ENCODE measurements at places on chromosomes 4 and X.

- DNase-seq: no peak
Measured at GRCh38 chr4:94931626-94932025, 173.9 kb downstream of the BMPR1B start.

GRCh38 chr4:169124661-169125060 is 114.6 kb upstream of the CBR4 start:
- DNase-seq: no peak

GRCh38 chr4:8352368-8353157 is 83.0 kb downstream of the HTRA3 start:
- no peak for DNase-seq

DNA sequence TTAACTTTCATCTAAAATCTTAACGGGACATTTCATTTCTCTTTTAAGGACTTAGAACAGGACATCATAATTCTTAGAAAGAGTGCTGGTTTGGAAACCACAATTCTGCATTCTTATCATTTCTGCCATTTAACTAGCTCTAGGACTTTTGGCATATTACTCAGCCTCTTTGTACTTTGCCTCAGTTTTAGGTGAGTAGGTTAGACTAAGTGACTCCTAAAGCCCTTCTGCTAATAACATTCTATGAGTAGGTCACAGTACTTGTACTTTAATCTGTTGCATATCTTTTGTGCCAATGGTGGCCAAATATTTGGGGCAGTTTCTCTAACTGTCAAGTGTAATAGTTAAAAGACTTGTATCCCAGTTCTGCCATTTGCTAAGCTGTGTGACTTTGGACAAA is 115.4 kb upstream of the NUDT6 start:
- DNase-seq: no peak

DNA sequence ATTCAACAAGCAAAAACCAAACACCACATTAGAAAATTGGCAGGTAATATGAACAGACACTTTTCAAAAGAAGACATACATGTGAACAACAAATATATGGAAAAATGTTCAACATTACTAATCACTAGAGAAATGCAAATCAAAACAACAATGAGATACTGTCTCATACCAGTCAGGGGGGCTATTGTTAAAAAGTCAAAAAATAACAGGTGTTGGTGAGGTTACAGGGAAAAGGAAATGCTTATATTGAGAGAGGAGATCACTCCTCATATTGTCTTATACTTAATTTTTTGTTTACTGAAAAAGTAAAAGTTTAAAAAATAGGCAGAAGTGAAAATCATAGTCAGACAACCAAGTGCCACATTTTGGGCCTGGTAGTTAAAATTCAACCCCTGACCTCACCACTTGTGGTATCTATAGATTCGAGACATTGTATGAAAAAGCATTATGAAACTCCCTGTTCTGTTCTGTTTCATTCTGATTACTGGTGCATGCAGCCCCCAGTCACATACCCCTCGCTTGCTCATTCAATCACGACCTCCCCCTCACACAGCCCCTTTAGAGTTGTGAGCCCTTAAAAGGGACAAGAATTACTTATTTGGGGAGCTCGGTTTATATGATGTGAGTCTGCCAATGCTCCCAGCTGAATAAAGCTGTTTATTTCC is 153.7 kb upstream of the FGF16 start:
- no peak for DNase-seq

GRCh38 chrX:11478026-11478425 is 184.8 kb downstream of the AMELX start:
- DNase-seq: no peak

DNA sequence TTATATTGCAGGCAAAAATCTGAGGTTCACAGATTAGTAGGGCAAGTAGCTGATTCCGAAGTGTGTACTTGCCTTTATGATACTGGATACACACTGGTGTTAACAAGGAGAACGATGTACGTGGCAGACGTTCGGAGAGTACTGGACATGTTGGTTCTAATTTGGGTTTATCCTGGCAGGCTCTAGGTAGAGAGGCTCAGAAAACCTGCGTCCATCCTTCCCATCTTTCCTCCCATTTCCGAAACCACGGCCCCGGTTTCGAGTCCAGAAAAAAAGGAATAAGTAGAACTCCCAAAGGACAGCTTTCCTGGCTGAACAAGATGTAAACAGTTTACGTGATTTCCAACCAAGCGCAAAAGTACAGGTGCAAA is 351 bp upstream of the SLC30A9 start:
- no peak for DNase-seq

DNA sequence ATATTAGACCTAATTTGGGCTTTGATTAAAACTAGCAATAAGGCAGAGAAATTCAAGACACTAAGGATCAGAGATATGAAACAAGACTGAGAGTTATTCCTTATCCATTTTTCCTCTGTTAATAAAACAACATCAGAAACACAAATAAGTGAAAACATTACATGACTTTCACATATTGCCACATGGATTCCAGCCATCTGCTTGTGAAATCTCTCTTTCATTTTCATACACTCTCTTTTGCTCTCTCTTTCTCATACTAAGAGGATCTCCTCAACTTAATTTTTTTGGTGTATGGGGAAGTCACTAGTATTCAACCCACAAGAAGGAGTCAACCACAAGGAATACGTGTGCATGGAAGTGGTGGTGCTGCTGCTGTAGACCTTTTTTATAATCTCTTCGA is 183.0 kb downstream of the LDB2 start:
- DNase-seq: no peak

- no peak for DNase-seq
Measured at GRCh38 chr4:82624819-82625218, 63.0 kb upstream of the TMEM150C start.

DNA sequence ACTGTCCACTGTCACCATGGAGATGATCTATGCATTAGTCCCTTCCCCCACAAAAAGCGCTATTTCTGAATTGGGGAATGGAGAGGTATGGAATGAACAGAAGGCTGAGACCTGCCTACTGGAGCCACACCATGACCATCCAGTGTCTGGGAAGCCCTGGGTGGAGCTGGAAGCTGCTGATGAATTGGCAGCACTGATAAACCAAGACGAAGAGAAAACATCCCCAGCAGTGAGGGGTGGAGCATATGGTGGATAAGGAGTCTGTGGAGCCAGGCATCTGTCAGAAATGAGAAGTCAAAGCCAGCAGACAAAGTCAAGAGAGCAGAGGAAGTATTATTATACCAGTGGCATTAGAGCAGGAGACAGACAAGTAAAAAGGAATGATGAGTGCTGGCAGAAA is 13.2 kb downstream of the CC2D2A start:
- DNase-seq: no peak

DNA sequence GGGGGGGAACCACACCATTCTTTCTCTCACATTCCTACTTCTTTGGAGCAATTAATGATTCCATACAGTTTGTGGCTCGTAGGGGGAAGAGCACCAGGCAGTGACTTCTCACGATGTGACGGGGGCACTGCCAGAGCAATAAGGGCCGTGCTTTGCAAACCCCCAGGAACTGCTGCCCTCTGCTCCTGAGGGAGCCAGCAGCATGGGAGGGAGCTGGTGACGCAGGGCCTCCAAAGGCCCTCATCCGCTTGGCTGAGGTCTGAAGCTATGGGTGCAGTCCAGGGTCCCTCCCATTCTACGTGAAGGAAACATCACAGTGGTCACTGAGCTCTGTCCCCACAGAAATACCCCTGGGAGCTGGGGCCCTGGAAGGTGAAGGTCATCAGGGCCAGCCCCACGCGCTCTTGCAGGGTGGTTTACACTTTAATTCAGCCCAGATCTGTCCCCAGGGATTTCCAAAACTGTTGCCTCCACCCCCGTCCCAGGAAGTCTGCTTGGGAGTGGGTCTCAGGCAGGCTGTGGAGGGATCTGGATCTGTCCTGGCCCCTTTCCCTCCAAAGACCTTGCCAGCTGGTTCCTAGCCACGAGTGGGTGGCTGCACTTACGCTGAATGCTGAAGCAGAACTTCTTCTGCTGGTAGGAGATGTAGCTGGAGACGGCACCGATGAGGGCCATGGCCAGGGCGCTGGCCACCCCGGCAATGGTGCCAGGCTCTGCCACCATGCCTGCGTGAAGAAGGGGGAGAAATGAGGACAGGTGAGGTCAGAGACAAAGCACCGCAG is 82.6 kb downstream of the MTMR1 start:
- DNase-seq: no peak

GRCh38 chrX:128106630-128107029 is 54.4 kb upstream of the ACTRT1 start:
- DNase-seq: no peak

DNA sequence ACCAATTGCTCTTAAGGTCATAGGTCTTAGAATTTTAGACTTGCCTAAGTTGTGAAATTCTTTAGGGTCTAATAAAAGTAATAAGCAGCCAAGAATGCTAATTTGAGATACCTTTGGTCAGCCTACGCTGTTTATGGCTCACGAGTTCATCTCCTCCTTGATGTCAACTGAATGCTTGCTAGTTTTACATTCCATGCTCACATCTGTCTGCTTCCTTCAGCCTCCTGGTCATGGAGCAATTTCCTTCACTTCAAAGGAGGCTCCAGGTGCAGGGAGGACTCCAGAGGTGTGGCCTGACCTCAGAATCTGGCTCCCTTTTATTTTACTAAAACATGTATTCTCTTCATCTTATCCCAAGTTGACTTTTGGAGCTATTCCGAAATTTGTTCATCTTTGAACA is 23.3 kb upstream of the LNX1 start:
- no peak for DNase-seq

GRCh38 chrX:132294776-132295495 is 75.7 kb upstream of the RAP2C start:
- no peak for DNase-seq

GRCh38 chr4:73343432-73343831 is 60.7 kb upstream of the ALB start:
- DNase-seq: no peak
